ENCODE measurements at places on chromosomes 5 and 9. TPM values are rescaled to one million over a fixed set of nuclear protein-coding genes. Genes with fewer than 3 reads are reported as not detected.

Gene LCN6
- not detected for total RNA-seq

DNA sequence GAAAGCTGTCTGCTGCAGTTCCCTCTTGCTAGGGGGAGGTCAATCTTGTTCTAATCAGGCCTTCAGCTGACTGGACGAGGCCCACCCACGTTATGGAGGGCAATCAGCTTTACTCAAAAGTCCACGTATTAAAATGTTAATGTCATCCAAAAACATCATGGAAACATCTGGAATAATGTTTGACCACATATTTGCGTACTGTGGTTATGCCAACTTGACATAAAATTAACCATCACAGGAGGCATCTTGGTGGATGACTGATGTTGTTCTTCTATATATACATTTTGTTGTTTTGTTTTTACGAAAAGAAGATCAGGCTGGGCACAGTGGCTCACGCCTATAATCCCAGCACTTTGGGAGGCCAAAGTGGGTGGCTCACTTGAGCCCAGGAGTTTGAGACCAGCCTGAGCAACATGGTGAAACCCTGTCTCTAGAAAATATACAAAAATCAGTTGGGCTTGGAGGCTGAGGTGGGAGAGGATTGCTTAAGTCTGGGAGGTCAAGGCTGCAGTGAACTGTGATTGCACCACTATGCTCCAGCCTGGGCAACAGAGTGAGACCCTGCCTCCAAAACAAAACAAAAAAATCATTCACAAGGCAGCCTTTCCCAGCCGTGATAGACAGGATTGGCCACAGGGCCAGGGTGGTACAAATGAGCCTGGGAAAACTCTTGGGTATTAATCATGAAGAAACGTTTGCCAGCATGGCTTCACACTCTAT lies 33.8 kb upstream of the PRXL2C start:
- no peak for DNase-seq
- H3K36me3 ChIP-seq, result no peaks in the 10 kb centered on the region
- H3K27me3 ChIP-seq, result no peaks in the 10 kb centered on the region
- no peaks in the 10 kb centered on the region for H3K4me1 ChIP-seq
- H3K27ac ChIP-seq, result no peak overlapping the region

DNA sequence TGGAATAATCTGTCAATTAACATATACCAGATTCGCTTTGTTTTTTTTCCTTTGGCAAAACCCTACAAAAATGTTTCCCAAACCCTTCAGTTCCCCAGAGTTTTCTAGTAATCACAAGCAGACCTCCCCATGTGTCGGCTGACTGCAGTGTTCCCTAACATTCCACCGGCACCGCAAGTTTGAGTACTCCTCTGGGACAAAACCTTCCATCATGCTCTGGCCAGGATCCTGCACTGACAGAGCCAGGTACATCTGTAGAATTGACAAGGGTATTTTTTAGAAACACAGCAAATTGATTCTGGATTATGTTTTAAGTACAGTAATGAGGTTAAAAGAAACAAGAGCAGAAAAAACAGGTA lies 174.7 kb downstream of the GAS1 start:
- no peaks in the 10 kb centered on the region for H3K4me1 ChIP-seq
- H3K36me3 ChIP-seq, result no peaks in the 10 kb centered on the region
- no peaks in the 10 kb centered on the region for H3K27me3 ChIP-seq

- H3K4me3 ChIP-seq, result no peak overlapping the region
- H3K4me1 ChIP-seq, result no peaks in the 10 kb centered on the region
- no peaks in the 10 kb centered on the region for H3K36me3 ChIP-seq
Measured at GRCh38 chr5:76163111-76163628, 80.0 kb downstream of the SV2C start.

- H3K4me1 ChIP-seq, result no peaks in the 10 kb centered on the region
- no peaks in the 10 kb centered on the region for H3K36me3 ChIP-seq
- DNase-seq, result no peak
- H3K27ac ChIP-seq, result no peak overlapping the region
Measured at GRCh38 chr5:148996270-148996669, 66.6 kb downstream of the SH3TC2 start.

Gene WDR36
- total RNA-seq, result 29.7 TPM

DNA sequence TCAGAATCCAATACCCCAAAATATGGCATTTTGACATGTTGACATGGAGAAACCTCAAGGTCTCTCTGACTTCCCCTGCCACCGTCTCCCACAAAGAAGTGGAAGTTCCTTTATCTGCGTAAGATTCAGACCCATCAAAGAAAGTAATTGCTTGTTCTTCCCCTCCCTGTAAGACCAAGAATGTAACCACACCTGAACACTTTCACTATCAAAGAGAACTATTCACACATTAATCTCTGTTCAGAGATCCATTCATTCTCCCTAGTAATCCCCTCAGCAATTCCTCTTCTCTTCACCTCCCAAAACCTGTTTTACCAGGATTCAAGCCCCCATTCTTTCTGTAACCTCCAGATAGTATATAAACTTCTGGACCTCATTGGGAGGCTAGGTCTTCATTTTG lies 4.1 kb upstream of the SLC1A1 start:
- DNase-seq, result peak; percentile 28
- H3K27me3 ChIP-seq, result no peaks in the 10 kb centered on the region
- H3K4me3 ChIP-seq, result no peak overlapping the region
- no peaks in the 10 kb centered on the region for H3K36me3 ChIP-seq
- no peak overlapping the region for H3K27ac ChIP-seq
- peaks cover 10% of the 10 kb centered on the region for H3K4me1 ChIP-seq

GRCh38 chr5:36658038-36658756 lies 51.8 kb downstream of the SLC1A3 start:
- no peaks in the 10 kb centered on the region for H3K4me1 ChIP-seq
- H3K27ac ChIP-seq, result no peak overlapping the region
- DNase-seq, result no peak
- H3K27me3 ChIP-seq, result no peaks in the 10 kb centered on the region

Gene PDGFRB
- 0.64 TPM for total RNA-seq

Gene TRMT10B
- total RNA-seq, result 28.9 TPM

- DNase-seq, result no peak
- H3K27me3 ChIP-seq, result no peaks in the 10 kb centered on the region
- H3K27ac ChIP-seq, result no peak overlapping the region
- no peaks in the 10 kb centered on the region for H3K36me3 ChIP-seq
Measured at GRCh38 chr5:58674070-58674469, 91.2 kb downstream of the RAB3C start.

Gene ISCA1
- total RNA-seq, result 38.4 TPM

GRCh38 chr9:95032580-95033341 lies 284.7 kb downstream of the FANCC start:
- H3K4me3 ChIP-seq, result no peak overlapping the region
- no peak overlapping the region for H3K27ac ChIP-seq
- H3K36me3 ChIP-seq, result no peaks in the 10 kb centered on the region
- DNase-seq, result no peak
- H3K4me1 ChIP-seq, result no peaks in the 10 kb centered on the region

Gene FST
- 1.1 TPM for total RNA-seq

DNA sequence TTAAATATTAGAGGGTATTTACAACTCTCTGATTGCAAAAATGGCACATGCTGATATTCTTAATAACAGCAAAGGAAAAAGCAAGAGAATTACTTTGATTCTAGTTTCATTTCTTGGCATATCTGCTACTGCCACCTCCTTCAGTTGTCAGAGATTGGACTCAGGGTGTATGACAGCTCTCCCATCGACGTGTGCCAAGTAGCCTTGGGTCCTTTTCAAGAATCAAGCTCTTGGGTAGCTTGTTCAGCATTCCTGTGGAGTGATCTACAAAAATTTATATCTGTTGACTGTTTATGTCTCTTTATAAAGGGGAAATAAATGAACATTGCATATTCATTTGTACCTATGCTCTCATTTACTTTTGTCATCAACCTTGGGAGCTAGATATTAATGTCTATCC lies 315.6 kb downstream of the PRR16 start:
- H3K36me3 ChIP-seq, result no peaks in the 10 kb centered on the region
- no peak overlapping the region for H3K27ac ChIP-seq
- DNase-seq, result no peak
- H3K4me1 ChIP-seq, result no peaks in the 10 kb centered on the region

- DNase-seq, result no peak
- H3K27me3 ChIP-seq, result no peaks in the 10 kb centered on the region
- no peak overlapping the region for H3K27ac ChIP-seq
- H3K36me3 ChIP-seq, result no peaks in the 10 kb centered on the region
- no peaks in the 10 kb centered on the region for H3K4me1 ChIP-seq
Measured at GRCh38 chr9:37974506-37975173, 70.7 kb upstream of the SLC25A51 start.

DNA sequence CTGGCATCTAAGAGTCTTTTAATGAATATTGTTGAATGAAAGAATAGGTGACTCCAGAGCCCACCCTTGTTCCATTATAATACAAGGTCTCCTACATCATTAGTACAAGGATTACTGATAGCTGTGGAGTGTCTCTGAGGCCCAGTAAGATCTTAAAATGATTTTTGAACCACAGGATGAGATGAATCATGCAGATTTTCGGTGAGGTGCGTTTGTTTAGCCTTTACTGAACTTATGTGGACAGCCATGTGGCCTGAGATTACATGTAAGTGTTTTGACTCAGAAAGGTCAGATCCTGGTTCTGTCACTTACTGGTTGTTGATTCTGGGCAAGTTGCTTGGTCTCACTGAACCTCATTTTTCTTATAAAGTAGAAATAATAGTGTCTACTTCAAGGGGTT lies 21.6 kb downstream of the NFX1 start:
- H3K27ac ChIP-seq, result no peak overlapping the region
- H3K36me3 ChIP-seq, result peaks cover 47% of the 10 kb centered on the region
- no peaks in the 10 kb centered on the region for H3K27me3 ChIP-seq
- H3K4me1 ChIP-seq, result no peaks in the 10 kb centered on the region
- H3K4me3 ChIP-seq, result no peak overlapping the region
- DNase-seq, result no peak

GRCh38 chr5:155620821-155621410 lies 607.4 kb downstream of the KIF4B start:
- no peaks in the 10 kb centered on the region for H3K4me1 ChIP-seq
- no peak overlapping the region for H3K27ac ChIP-seq
- no peak for DNase-seq
- H3K27me3 ChIP-seq, result no peaks in the 10 kb centered on the region
- H3K36me3 ChIP-seq, result no peaks in the 10 kb centered on the region

Measured in naive thymus-derived CD4-positive, alpha-beta T cell (primary cell).